ENCODE measurements at places on chromosomes 6 and 20.

GRCh38 chr6:70668499-70668812 lies 773 bp downstream of the SMAP1 start:
- no peak for DNase-seq

- DNase-seq, result no peak
Measured at GRCh38 chr20:46998477-46999240, 104.0 kb downstream of the EYA2 start.

- no peak for DNase-seq
Measured at GRCh38 chr6:7996538-7997111, 67.6 kb downstream of the BLOC1S5 start.

- no peak for DNase-seq
Measured at GRCh38 chr6:154435400-154435945, 75.0 kb downstream of the CNKSR3 start.

DNA sequence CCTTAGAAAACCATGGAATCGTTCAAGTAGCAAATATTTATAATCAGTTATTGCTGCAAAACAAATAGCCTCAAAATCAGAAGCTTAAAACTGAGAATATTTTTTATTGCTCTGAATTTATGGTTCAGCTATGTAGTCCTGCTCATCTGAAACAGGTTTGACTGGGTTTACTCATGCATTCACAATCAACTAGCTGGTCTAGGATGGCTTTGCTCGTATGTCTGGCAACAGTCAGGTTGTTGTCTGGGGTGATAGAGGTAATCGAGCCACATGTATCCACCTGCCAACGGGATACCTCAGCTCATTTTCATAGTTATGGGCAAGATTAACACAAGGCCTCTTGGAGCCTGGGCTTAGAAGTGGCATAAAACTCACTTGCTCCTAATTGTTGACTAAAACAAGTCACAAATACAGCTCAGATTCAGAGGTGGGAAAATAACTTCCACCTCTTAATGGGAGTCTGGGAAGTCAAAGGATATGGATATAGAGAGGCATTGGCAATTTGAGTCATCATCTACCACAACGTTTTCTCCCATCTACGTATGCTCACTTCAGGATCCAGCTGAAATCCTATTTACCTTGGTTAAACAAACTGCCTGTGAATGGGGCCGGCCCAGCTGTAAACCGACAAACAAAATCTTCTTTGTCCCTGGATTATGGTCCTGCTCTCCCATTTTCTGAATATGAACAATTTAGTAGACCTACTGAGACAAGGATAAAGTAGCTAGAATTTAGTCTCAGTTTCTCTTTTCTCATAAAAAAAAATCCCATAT lies 54.5 kb upstream of the TENT5A start:
- no peak for DNase-seq

DNA sequence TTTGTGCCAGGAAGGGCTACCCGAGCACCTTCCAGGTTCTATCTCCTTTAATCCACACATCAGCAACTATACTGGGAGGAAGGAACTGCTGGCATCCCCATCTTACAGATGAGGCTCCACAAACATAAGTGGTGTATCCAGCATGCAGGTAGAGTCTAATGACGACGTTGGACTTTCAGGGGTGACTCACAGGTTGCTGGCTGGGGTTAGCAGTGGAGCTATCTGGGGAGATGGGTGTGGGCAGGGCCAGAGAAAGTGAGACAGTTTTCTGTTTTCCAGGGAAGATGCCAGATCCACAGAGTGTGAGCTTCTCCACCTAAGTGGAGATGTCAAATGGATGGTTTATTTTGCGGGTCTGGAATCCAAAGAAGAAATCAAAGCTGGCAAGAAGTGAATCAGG lies 31.8 kb downstream of the CDH22 start:
- DNase-seq, result no peak

DNA sequence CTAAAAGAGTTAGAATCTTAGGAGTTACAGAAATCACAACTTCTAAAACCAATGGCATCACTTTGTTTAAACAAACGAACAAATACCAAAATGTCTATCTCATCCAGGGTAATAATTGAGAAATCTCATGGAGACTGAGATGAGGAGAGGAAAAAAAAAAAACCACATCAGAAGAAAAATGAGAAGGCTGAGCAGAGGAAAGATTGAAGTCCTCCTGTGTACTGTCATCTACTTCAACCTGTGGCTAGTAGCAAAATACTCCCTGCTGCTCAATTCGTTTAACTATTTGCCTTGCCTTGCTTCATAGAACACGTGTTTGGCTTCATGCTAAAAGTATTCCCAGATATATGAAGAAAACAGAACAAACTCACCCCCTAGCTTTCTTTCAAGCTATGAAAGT lies 143.7 kb downstream of the PDE10A start:
- DNase-seq, result no peak

- no peak for DNase-seq
Measured at GRCh38 chr6:106527979-106528378, 101.3 kb downstream of the RTN4IP1 start.

GRCh38 chr6:64838726-64839125 lies 868.3 kb downstream of the EYS start:
- DNase-seq, result no peak

- DNase-seq, result no peak
Measured at GRCh38 chr6:29552512-29553051, 7.0 kb downstream of the UBD start.

DNA sequence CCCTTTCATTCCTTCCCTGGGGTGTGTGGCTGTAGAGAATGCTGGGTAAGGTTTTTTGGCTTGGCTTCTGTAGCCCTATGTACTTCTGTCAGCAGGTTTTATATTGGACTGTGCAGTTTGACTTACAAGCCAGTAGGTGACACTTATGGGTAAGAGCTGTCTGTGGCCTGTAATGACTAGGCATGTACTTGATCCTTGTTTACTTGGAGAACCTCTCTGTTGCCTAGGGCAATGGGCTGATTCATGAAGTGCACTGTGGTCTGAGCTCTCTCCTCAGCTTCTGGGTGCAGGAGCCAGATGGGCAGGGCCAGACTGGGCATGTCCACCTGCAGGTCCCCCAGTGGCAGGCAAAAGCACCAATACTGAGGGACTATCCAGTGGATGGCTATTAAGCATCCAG lies 544.6 kb downstream of the ADGRB3 start:
- DNase-seq, result no peak

Data from activated naive CD4-positive, alpha-beta T cell treated with anti-CD3 and anti-CD28 coated beads, Interleukin-2, amount 50 U/mL, for 16 hours (primary cell).